Adipose tissue (tissue), 3 donors: ENCODE measurements at places on chromosomes 16 and 17. TPM values are rescaled to one million over a fixed set of nuclear protein-coding genes. Genes with fewer than 3 reads are reported as not detected.

The CCDC200 gene
- 2.5 TPM for polyA plus RNA-seq

The ABCA10 gene
- polyA plus RNA-seq, result 6.9 TPM

The GRB7 gene
- polyA plus RNA-seq, result 29.6 TPM

The KRT27 gene
- polyA plus RNA-seq, result not detected

The AANAT gene
- 0.08 TPM for polyA plus RNA-seq

The ZNRF1 gene
- 8.3 TPM for polyA plus RNA-seq
